ENCODE measurements at places on chromosomes 4 and X. TPM values are rescaled to one million over a fixed set of nuclear protein-coding genes. Genes with fewer than 3 reads are reported as not detected.

DNA sequence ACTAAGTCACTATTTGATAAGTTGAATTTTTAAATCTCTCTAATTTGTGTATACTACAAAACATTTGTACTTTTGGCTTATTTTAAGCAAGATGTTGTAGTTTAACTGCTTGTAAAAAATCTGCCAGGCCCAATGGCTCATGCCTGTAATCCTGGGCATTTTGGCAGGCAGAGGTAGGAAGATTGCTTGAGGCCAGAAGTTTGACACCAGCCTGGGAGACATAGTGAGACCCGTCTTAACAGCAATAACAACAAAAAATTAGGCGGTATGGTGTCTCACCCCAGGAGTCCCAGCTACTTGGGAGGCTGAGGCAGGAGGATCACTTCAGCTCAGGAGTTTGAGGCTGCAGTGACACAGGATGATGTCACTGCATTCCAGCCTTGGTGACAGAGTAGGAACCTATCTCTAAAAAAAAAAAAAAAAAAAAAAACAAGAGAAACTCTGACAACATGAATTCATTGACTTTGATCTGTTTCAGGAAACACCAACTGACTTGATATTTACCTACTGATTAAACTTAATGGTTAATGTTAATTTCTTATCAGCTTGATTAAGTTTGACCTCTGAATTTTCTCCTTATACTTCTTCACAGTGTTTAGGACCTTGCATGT, 8.9 kb downstream of the FHIP1A start:
- no peak for DNase-seq

GRCh38 chrX:107522901-107523300, 73.4 kb downstream of the FRMPD3 start:
- DNase-seq = no peak

DNA sequence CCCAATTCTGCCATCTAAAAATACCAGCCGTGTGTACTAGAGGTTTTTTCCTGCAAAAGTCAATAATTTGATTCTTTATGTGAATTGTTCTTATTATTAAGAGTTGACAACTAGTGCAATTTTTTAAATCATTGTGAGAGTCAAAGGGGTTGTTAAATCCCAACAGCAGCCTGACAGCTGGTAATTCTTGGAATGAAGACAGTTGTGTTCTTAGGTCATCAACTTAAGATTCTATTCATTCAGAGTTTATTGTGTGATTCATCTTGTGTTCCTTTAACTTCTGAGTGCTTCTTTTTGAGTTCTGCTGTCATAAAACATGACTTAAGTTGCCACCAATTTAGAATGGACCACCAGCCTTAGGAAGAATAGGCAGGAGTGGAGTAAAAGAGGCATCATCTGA, 329.0 kb downstream of the NAF1 start:
- DNase-seq = no peak

- no peak for DNase-seq
Measured at GRCh38 chrX:23380581-23380980, 45.9 kb downstream of the PTCHD1 start.

DNA sequence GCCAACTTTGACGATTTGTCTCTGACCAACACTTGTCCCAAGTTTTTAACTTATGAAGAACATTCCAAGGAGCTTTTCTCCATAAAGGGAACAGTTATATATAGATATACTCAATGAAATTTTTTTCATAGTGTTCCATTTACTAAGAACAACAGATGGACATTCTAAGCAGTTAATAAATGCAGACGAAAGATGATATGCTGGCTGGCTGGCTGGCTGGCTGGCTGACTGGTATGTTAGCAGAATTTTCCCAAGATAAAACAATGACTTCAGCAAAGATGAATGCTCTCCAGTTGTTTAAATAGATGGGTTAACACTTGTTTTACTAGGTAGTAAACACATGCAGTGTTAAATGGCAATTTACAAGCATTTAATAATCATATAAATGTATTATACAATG, 62.2 kb downstream of the SPANXN3 start:
- no peak for DNase-seq

The TSPAN7 gene
- 30.5 TPM for total RNA-seq

Measured in posterior vena cava (tissue), 2 donors.